ENCODE measurements at places on chromosomes 5 and 9.

DNA sequence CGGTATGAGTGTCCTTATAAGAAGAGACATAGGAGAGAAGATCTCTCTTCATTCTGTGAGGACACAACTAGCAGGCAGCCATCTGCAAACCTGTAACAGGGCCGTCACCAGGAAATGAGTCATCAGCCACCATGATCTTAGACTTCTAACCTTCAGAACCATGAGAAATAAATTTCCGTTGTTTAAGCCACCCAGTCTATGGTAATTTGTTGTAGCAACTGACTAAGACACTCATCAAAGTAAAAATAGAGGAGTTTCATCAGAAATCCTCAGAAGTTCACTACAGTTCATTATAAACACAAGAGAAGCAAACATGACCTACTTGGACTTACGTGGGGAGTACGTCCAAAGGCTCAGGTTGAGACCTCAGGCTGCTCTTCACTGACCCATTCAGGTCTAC lies 357.7 kb downstream of the SEMA5A start:
- H3K36me3 ChIP-seq, result no peaks in the 10 kb centered on the region
- DNase-seq, result no peak
- H3K4me1 ChIP-seq, result no peaks in the 10 kb centered on the region
- no peak overlapping the region for H3K27ac ChIP-seq
- H3K4me3 ChIP-seq, result no peak overlapping the region
- H3K27me3 ChIP-seq, result no peaks in the 10 kb centered on the region

DNA sequence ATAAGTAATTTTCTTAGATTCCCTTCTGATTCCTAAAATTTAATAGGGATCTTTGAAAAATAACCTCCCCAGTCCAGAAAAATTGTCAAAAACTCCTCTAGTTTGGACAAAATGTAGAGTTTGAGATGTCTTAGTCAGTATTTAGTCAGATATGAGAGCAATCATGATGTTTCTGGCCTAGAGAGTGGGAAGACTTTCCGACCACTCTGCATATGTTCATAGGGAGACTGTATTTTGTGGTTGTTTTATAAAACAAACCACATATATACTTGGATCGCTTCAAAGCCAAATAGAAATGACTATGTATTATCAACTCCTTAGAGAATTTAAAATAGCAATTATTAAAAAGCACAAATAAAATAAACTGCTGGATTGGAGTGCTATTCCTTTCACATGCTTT lies 15.8 kb downstream of the ZFAND5 start:
- H3K36me3 ChIP-seq, result peaks cover 6% of the 10 kb centered on the region
- no peaks in the 10 kb centered on the region for H3K4me1 ChIP-seq
- H3K4me3 ChIP-seq, result no peak overlapping the region
- H3K27ac ChIP-seq, result no peak overlapping the region
- H3K27me3 ChIP-seq, result no peaks in the 10 kb centered on the region
- DNase-seq, result no peak

DNA sequence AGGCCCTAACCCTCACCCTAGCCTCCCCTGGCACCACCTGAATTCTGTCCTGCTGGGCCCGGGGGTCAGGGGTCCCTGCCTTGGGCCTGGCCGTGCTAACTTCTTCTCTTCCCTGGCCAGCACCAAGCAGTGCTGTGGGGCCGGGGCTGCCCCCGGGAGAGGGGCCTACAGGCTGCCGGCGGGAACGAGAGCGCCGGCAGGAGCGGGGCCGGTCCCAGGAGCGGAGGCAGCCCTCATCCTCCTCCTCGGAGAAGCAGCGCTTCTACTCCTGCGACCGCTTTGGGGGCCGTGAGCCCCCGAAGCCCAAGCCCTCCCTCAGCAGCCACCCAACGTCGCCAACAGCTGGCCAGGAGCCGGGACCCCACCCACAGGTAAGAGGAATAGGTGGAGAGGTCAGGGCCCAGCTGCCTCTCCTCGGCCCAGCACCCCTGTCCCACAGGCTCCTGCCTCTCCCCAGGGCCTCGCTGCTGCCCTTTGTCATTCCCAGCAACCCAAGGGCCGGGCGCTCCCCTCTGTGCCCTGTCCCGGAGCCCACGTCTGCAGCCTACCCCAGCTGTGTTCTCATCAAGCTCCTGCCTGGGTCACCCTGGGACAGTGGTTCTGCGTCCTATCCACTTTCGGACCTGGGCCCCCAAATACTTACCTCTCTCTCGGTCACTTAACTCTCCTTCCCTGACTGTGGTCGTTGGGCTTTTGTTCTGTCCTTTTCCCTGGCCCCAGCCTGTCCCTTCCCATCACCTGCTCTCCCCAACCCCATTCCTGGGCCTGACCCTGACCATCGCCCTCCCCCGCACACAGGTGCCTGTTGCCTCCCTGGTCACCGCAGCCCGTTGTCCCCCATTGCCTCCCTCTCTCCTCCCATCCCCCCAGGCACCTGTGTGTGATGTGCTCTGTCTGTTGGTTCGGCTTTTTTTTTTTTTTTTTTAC lies 243.2 kb downstream of the CACNA1B start:
- no peak overlapping the region for H3K4me3 ChIP-seq
- no peak overlapping the region for H3K27ac ChIP-seq
- H3K27me3 ChIP-seq, result no peaks in the 10 kb centered on the region
- no peaks in the 10 kb centered on the region for H3K4me1 ChIP-seq
- peaks cover 32% of the 10 kb centered on the region for H3K36me3 ChIP-seq
- DNase-seq, result no peak

DNA sequence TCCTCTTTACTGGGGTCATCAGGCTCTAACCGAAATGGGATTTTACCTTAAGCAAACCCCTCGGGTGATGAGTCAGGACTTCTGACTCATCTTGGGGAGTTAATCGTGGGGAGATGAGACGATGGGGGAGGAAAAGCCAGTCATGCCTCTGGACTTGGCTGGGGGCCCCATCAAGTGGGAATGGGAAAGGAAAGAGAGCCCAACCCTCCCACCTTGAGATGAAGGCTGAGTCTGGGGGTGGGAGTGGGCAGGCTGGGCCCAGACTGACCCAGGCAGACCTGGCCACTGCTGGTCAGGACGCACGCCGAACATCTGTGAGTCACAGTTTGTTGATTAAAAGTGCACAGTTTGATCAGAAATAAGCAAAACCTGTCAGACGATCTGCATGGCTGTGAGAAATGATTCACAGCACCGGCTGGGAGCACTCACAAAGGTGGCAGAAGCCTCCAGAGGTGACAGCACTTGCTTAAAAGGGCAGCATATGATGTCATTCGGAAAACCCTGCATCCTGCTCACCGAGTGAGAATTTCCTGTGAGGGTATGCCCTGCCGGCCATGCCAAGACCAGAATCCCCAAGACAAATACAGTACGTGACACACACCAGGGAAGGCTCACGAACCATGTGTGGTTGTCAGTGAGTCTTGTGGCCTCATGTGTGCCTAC lies 50.0 kb upstream of the SLC25A51 start:
- no peaks in the 10 kb centered on the region for H3K4me1 ChIP-seq
- H3K27me3 ChIP-seq, result no peaks in the 10 kb centered on the region
- peaks cover 3% of the 10 kb centered on the region for H3K36me3 ChIP-seq
- H3K4me3 ChIP-seq, result no peak overlapping the region

DNA sequence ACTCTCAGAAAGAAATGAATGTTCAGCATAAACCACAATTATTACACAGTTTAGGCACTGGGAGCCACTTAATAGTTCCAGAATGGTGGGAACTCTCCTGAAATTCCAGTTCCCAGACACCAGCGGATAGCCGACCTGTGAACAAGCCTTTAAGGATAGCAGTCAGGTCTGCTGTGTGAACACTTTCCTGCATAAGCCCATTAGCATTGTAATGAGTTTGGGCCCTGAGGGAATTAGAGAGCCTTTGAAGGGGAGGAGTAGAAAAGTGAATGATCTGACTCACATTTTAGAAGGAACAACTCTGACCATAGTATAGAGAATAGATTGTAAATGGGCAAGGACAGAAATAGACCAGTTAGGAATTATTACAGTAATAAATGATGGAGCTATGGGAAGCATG lies 189.1 kb downstream of the ADGRV1 start:
- peaks cover 30% of the 10 kb centered on the region for H3K36me3 ChIP-seq
- H3K27ac ChIP-seq, result no peak overlapping the region
- H3K4me1 ChIP-seq, result peaks cover 4% of the 10 kb centered on the region
- H3K27me3 ChIP-seq, result no peaks in the 10 kb centered on the region
- no peak for DNase-seq
- H3K4me3 ChIP-seq, result no peak overlapping the region

DNA sequence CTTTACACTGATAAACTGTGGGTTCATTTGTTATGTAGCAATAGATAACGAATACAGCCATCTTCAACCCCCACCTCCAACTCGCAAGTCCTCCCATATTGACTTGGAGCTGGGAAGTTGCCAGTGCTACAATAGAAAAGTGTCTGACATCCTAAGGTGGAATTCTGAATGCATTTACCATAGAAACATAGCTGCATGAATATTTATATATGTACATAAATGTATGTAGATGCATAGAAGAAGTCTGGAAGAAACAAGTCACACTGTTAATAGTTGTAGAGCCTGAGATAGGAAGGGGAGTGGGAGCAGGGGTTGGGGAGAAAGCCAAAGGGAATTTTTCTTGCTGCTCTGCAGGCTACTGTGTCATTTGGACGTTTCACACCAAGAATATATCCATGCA lies 88.1 kb upstream of the SSBP2 start:
- no peak overlapping the region for H3K27ac ChIP-seq
- no peaks in the 10 kb centered on the region for H3K4me1 ChIP-seq
- DNase-seq, result no peak
- H3K36me3 ChIP-seq, result no peaks in the 10 kb centered on the region
- H3K27me3 ChIP-seq, result no peaks in the 10 kb centered on the region
- no peak overlapping the region for H3K4me3 ChIP-seq

GRCh38 chr5:134423376-134423775 lies 11.7 kb upstream of the CDKN2AIPNL start:
- peaks cover 4% of the 10 kb centered on the region for H3K4me1 ChIP-seq
- H3K36me3 ChIP-seq, result peaks cover 2% of the 10 kb centered on the region
- DNase-seq, result no peak
- no peaks in the 10 kb centered on the region for H3K27me3 ChIP-seq
- no peak overlapping the region for H3K4me3 ChIP-seq

DNA sequence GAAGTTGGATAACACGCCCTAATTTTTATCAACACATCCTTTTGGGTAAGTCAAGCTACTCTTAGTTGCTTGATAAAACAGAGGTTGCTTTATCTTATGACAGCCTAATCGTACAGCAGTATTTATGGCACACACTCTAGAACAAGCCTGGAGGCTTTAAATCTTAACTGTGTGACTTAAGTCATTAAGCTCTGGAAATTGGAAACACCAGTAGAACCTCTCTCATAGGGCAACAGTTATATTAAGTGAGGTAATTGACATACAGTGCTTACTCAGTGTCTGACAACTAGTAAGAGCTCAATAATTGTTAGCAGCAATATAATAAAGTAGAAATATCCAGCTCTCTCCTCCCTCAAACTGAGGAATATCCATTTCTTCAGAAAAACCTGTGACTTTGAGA lies 808.9 kb upstream of the WWC1 start:
- DNase-seq, result no peak
- H3K4me3 ChIP-seq, result no peak overlapping the region
- H3K4me1 ChIP-seq, result no peaks in the 10 kb centered on the region
- no peaks in the 10 kb centered on the region for H3K36me3 ChIP-seq
- H3K27me3 ChIP-seq, result no peaks in the 10 kb centered on the region
- no peak overlapping the region for H3K27ac ChIP-seq

GRCh38 chr5:54861212-54861894 lies 124.0 kb downstream of the ESM1 start:
- peaks cover 7% of the 10 kb centered on the region for H3K36me3 ChIP-seq
- no peak overlapping the region for H3K4me3 ChIP-seq
- H3K4me1 ChIP-seq, result no peaks in the 10 kb centered on the region
- no peak for DNase-seq
- H3K27ac ChIP-seq, result no peak overlapping the region

GRCh38 chr9:130058887-130059286 lies 5.2 kb downstream of the GPR107 start:
- no peaks in the 10 kb centered on the region for H3K4me1 ChIP-seq
- H3K27me3 ChIP-seq, result no peaks in the 10 kb centered on the region
- no peak overlapping the region for H3K27ac ChIP-seq
- H3K36me3 ChIP-seq, result 0 out of 3 replicates have a peak, but pooled peaks cover 2% of the 10 kb centered on the region
- no peak overlapping the region for H3K4me3 ChIP-seq

DNA sequence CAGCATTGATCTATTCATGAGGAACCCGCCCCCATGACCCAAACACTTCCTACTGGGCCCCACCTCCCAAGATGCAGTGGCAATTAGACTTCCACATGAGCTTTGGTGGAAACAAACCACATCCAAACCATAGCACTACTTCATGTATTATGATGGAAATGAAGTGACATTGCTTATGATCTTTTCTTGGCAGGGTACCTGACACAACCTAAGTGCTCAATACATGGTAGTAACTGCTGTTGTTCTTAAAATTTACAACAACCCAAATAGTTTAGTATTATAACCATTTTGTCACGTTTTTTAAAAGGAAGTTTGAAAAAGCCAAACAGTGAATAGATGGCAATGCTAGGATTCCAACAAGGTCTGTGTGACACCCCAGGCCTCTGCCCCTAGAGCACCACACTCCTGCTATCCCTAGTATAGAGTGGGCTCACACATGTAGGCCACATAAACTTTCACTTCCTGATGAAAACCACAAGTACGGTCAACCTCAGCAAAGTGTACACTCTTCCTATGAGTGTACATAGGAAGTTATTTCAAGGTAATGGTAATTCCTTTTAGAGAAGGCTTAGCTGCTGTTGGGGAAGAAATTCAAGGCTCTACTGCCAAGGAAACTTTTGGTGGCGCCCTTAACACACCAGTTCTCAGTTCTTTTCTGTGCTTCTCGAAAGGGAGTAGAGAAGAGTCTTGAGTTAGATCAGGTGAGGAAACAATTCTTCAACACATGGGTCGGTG lies 97.6 kb downstream of the ARSB start:
- no peaks in the 10 kb centered on the region for H3K36me3 ChIP-seq
- H3K4me1 ChIP-seq, result no peaks in the 10 kb centered on the region
- DNase-seq, result no peak

DNA sequence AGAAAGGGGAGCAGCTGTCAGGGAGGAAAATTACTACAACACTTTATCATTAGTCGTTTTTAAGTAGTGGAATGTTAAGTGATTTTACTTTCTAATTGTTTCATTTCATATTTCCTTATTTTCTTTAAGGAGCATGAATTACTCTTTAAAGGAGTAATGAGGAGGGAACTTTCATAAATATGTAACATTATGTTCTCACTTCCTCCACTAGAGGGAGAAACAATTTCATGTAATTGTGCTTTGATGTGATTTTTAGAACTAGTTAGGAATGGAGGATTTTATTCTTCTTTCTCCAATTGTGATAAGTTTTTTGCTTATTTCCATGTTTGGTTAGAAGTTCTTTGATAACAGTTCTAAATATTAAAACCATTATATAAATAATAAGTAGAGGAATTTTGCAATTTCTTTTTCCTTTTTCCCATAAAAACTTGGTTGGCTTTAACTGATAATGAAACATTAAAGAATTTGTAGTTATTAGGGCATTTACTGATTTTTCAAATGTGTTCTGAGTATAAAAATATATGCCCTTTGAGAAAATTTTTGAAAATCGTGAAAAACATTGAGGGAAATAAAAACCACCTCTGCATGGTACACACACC lies 25.6 kb downstream of the CEP78 start:
- H3K4me1 ChIP-seq, result no peaks in the 10 kb centered on the region
- no peak overlapping the region for H3K27ac ChIP-seq
- no peaks in the 10 kb centered on the region for H3K27me3 ChIP-seq
- peaks cover 48% of the 10 kb centered on the region for H3K36me3 ChIP-seq

Data from H9 (cell line).